Choroid plexus epithelial cell (primary cell): ENCODE measurements at places on chromosomes 6 and 20.
A peak's percentile ranks its signal among the peaks of the same experiment; 100 is the strongest.

DNA sequence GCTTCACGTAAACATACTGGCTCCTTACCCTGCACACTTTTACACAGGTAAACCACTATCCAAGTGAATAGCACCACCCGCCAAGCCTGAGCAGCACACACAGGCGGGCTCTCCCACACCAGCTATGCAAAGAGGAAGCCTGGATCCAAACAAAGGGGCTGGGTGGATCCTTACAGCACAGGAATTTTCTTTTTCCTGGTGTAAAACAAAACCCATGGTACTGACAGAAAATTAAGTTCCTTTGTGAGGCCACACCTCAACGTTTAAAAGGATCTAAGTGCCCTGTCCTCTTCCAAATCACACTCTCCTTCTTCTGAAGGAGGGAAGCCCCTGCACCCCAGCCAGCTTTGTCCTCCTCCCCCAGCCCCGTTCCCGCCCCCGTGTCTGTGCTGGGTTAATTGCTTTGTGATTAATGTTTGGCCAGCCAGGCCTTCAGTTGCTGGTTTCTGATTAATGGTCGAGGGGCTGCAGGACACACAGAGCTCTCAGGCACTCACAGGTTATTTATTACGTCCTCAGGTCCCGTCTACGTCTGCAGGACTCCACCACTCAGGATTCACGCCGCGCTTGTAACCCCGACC lies 6.1 kb downstream of the DACT2 start:
- DNase-seq: no peak

DNA sequence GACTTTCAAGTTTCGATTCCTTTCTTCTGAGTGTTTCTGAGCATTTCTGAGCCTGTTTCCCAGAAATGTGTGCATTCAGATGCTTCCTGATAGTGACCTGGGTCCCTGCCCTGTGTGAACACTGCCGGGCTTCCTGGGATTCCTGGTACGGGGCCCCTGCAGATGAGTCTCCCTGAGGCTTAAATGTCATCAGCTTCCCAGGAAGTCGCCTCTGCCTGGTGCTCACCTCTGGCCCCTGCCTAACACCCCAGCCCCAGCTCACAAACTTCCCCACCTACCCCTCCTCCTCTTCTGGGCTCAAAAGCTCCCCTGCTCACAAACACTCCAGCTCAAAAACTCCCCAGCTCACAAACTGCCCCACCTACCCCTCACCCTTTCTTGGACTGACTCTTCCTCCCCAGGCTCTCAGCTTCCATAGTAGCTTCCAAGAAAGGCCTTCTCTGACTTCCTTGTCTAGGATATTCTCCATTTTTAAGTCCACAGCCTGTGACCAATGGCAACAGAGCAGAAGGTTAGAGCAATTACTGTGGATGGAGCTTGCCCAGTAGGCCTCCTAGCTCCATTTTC lies 42.0 kb downstream of the TGM2 start:
- peak; percentile 78 for DNase-seq

GRCh38 chr20:24097506-24098245 lies 109.1 kb upstream of the GGTLC1 start:
- no peak for DNase-seq

DNA sequence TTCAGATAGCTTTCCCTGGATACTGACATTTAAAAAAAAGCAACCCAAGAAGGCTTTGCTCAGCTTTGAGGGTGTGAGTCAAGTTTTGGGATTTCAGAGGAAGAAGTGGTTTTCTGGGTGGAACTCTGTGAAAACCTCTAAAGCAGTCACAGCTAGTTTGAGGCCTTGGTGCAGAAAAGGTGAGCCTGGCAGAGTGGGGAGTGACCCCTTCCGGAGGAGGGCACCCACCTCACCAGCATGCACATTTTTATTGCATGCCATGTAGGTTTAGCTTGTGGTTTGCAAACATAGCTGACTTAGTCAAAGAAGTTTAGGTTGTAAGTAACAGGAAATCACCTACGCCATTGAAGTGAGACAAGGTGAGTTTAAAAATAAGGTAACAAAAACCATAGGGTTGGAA lies 146.8 kb upstream of the PMEPA1 start:
- DNase-seq: no peak

DNA sequence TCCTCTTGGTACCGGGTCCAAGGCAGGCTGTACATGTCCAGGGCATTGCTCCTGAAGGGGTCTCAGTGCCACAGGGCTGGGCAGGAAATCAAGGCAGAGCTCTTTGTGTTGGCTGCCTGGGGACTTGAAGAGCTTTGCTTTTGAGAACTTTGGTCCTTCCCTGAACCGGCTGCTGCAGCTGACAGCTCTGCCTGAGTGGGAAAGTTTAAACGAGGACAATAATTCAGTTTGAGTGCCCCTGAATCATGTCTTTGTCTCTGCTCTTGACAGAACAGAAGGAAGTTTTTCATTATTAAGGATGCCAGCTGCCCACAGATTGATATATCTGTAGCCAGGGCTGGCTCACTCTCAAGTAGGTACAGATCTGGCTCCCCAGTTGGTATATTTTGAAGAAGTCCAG lies 56.1 kb downstream of the ANKRD6 start:
- no peak for DNase-seq

- peak; percentile 80 for DNase-seq
Observed at GRCh38 chr6:30727920-30728553, 7.9 kb downstream of the TUBB start.

DNA sequence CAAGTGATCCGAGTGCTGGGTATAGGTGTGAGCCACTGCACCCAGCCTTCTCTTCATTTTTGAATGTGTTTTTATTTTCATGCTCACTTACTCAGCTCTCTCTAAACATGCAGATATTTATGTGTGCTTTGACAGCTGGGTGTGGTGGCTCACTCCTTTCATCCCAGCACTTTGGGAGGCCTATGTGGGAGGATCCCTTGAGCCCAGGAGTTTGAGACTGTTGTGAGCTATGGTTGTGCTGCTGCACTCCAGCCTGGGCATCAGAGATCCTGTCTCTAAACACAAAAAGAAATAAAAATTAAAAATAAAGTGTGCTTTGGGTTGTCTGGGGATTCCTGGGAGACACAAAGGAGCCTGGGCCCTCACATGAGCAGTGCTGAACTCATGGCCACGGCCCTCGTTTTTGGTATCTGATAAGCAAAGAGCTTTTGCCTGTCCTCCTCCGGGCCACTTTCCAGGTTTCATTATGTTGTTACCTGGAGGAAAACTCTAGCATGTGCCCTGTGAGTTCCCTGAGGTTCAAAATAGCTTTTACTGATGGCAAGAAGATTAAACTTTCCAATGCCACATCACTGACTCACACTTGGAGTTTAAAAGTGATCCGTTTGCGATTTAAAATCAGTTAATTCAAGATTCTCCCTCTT lies 78.5 kb downstream of the CD164 start:
- DNase-seq: no peak

DNA sequence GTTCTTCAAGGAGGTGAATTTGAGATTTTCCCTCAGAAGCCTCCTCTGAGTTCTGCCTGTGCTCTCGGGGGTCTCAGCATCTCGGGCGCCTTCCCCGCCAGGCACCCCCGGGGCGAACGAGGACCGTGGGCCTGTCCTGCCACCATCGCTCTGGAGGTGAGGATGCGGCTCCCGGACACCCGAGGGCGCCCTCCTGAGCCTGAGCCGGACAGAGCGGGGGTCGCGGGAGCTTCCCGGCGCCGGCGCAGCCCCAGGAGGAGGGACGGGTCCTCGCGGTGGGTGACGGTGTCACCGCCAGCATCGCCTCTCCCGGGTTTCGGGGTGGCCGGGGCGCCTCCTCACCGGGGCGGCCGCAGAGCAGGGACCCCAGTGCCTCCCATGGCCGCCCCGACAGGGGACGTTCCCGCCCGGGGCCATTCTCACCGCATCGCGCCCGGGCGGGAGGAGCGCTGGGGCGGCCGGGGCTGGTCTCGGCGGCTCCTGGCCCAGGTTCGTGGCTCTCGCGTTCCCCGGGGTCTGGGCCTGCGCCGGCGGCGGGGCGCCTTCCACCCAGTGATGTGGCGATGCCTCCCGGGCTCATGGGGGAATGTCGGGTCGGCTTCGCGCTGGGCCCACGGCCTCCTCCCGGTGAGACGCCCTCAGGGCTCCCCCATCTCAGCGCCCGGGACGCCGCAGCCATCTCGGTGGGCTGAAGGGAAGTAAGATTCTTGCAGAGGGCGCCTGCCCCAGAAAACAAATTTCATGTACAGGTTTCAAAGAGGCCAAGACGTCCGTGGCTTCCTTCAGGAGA lies 210.5 kb downstream of the ERMARD start:
- DNase-seq: peak; percentile 5

- DNase-seq: no peak
Observed at GRCh38 chr6:64850121-64850520, 856.9 kb downstream of the EYS start.

GRCh38 chr20:47506335-47506734 lies 4.6 kb downstream of the NCOA3 start:
- no peak for DNase-seq

DNA sequence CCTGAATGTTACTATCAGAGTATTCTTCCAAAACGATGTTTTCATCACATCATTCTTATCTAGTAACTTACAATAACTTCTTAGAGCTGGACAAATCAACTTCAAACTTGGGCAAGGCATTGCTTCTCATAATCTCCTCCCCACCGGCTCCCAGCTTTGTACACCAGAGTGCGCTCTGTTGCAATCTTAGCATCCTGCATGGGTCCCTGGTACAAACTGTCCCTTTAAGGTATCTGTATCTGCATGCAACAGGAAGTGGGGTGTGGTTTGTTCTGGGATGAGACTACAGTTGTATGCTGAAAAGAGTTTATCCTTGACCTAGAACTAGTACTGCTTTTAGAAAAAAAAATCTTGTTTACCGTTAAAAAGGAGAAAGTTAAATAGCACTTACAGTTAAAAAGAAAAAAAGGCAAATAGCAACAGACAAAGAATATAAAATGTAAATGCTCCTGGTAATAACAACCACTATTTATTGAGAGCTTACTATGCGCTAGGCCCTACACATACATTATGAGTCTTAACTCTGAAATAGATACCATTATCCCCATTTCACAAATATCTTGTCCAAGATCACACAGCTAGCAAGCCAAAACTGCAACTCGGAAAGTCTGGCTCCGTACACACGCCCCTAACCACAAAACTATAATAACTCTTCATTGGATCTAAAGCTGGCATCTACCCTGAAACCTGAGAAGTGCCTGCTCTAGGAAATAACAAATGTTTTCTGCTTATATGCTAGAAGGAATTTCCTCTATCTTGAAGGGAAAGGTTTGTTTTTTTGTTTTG lies 9.8 kb upstream of the HECA start:
- peak; percentile 90 for DNase-seq

DNA sequence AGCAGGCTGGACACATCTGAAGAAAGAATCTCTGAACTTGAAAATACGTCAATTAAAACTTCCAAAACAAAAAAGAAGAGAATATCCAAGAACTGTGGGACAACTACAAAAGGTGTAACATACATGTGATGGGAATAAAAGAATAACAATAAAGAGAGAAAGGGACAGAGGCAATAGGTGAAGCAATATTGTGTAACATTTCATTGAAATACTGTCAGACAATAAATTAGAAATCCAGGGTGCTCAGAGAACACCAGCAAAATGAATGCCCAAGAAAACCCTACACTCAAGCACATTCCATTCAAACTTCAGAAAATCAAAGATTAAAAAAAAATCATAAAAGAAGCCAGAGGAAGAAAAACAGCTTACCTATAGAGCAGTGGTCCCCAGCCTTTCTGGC lies 33.6 kb upstream of the ASF1A start:
- no peak for DNase-seq

DNA sequence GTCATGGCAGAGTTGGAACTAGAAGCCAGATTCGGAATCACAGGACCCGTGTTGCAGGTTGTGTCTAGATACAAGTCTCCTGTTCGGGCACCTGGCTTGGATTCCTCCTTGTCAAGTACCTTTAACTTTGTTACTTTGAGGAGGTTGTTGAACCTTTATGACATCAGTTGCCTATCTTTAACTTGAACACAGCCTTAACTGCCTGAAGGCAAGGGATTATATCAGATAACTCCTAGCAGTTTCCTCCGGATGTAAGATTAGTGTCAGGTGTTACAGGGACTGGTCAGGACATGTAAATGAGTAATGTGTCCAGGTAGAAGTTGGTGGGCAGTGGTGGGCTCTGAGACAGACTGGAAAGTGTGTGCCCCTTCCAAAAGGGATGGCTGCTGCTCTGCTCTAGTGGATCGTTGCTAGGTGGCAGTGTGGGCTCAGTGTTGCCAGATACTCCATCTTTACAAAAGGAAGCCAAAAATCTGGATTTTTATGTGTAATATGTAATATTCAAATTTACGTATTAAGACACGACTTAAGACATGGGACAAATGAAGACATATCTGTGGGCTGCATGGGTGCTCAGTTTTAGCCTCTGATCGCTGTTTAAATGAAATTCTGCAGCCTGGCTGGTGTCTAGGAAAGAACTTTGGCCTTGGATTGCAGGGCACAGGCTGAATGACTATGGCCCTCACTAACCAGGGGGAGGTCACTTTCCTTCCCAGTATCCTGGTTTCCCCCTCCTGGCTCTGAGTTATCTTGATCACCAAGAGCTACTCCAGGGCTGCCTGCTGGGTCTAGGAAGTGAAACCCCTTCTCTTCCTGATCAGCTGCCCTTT lies 27.1 kb downstream of the CHMP4B start:
- DNase-seq: no peak

DNA sequence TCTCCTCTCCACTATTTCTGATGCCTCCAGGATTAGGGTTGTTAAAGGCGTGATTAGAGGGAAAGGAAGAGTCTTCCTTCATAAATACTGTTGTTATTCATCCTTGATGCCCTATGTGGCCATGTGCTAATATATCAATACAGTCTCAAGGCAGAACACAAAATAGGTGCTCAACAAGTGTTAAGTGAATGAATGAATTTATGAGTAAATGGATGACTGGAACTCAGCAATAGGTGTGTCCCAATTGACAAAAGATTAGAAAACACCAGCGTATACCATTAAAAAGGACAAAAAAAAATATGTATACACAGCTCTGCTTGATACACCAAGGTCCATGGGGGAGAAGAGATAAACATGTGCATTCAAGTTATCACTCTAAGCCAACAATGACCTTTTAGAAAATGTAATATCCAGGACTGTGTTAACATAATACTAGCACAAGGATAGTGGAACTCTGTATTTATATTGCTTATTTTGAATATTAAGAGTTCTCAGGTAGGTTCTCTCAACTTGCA lies 171.2 kb upstream of the MYLIP start:
- DNase-seq: no peak
